ENCODE measurements at places on chromosomes 7 and 10.

DNA sequence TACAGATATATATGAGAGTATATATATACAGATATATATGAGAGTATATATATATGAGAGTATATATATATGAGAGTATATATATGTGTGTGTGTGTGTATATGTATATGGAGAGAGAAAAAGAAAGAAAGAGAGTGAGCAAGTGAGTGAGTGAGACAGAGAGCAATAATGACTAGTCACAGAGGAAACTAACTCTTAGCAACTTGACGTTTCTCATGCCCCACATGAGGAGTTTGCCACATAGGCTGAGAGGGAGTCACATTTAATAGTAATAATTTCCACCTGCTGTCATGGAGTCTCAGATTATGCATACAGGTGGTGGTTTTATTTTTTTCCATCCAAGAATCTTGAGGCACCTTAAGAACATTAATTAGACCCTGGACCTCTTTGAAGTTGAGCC is 199.9 kb downstream of the GATA3 start:
- no peak for DNase-seq

- no peak for DNase-seq
Measured at GRCh38 chr10:62093863-62094291, 174.8 kb downstream of the RTKN2 start.

DNA sequence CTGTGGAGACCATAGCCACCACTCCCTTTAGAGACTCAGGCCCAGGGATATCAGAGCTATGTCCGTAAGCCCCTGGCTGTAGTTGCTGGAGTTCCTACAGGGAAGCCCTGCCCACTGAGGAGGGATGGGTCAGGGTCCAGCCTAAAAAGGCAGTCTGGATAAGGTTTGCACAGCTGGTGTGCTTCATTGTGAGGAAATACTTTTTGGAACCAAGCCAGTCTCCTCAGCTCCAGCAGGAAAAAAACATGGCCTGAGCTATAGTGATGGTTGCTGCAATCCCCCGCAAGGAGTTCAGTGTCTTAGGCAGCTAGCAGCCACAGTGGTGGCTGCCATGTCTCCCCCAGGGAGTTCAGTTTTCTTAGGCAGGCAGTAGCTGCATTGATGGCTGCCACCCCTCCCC is 52.6 kb upstream of the CYP2C8 start:
- DNase-seq: no peak

DNA sequence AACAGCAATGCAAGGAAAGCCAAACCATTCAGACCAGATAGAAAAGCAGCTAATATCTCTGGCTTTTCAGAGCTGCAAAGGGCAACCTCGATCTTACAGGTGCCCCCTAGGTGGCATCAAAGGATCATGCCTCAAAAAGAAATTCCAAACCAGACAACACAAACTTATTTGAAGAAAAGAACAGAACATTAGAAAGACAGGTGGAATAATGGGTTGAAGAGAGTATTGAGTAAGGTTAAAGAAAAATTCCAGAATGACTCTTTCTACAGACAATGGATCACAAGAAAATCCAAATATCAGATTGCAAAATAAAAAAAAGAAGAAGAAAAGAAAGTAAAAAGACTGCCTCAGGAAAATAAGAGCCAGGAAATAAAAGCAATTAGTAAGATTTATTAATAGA is 213.7 kb downstream of the ELMO1 start:
- no peak for DNase-seq

DNA sequence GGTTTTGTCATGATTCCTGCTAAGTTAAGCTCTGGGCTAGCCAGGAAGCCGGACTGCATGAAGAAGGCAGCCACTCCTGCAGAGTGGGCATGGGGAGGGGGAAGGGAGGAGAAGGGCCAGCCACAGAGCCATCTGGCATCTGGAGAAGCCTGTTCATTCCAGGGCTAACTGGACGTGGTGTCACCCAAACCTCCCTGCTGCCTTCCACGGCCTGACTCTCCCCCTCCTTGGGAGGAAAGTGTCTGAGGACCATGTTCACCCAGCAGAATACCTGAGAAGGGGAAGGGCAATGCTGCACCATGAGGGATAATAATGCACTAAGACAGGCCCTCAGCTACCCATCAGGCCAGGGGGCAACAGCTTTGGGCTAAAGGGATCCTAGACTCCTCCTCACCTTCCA is 15.4 kb downstream of the AQP1 start:
- DNase-seq: no peak

DNA sequence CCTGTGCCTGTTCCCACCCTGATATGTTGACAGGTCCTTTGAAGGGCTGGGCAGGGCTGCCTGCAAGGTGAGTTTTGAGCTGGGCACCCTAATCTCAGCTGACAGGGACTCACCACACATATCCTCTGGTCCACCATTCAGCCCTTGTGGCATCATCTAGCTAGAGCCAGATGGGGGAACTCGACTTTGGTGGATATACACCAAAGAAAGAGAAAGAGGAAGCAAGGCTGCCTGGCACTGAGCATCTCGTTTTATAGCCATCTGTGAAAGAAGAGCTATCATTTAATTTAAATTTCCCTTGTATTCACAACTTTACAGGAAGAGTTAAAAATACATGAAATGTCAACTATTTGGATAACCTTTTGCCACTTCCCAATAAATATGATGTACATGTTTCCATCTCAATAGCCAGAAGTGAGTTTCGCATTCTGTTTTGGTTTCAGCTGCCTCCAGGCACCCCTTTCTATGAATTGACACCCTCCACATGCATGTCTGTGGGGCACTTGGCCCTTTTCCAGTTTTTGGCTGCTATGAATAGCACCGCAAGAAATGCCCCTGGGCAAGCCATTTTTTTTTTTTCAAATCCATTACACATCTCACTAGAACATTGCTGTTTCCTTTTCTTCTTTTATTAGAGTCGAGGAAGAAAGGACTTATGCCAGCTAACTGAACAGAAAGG is 22.9 kb upstream of the GRB10 start:
- DNase-seq: no peak

Data from nucleus accumbens (tissue), 56 donors.